ENCODE measurements at places on chromosomes 13 and 19.
A peak's percentile ranks its signal among the peaks of the same experiment; 100 is the strongest.

DNA sequence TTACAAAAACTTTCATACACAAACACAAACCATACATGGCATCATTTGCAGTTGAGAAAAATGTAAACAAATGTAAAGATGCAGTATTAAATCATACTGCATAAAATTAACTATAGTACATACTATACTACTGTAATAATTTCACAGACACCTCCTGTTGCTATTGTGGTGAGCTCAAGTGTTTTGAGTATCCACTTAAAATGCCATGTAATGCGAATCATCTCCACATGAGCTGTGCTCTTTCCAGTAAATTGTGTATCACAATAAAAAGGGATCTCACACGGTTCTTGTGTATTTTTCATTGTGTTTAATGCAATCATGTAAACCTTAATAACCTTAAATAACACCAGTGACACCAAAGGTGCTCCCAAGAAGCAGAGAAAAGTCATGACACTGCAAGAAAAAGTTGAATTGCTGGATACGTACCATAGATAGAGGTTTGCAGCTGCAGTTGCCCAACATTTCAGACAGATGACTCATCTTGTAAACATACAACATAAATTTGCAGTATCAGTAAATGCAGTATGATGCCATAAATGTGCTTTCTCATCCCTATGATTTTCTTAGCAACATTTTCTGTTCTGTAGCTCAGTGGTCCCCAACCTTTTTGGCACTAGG lies 166.6 kb downstream of the RAP2A start:
- DNase-seq, result no peak

DNA sequence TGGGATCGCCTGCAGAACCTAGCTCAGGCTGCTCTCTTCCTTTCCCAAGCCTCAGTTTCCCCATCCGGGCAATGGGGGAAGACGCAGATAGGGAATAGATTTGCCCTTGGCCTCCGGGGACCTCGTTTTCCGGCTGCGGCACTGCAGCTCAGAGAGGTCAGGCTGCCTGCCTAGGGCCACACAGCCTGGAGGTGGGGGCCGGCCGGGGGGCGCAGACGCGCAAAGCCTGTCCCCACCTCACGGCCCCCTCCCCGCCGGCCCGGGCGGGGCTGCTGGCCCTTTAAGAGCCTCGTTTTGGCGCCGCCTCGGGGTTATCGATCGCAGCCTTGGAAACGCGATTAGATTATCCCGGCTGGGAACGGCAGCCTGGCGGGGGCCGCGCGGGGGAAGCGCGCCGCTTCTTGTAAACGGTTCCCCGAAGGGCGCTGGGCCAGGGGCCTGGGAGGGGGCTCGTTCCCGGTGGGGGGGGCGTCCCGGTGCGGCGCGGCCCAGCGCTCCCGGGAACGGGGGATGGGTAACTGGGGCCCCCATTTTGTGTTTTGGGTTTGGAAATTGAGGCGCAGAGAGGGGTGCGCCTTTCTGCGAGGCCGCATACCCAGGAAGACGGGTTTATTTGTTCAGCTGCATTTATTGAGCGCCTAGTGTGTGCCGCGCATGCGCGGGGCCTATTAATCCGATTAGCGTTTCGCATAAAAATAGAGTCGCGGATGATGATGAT lies 23.4 kb upstream of the TCF3 start:
- peak; percentile 59 for DNase-seq

DNA sequence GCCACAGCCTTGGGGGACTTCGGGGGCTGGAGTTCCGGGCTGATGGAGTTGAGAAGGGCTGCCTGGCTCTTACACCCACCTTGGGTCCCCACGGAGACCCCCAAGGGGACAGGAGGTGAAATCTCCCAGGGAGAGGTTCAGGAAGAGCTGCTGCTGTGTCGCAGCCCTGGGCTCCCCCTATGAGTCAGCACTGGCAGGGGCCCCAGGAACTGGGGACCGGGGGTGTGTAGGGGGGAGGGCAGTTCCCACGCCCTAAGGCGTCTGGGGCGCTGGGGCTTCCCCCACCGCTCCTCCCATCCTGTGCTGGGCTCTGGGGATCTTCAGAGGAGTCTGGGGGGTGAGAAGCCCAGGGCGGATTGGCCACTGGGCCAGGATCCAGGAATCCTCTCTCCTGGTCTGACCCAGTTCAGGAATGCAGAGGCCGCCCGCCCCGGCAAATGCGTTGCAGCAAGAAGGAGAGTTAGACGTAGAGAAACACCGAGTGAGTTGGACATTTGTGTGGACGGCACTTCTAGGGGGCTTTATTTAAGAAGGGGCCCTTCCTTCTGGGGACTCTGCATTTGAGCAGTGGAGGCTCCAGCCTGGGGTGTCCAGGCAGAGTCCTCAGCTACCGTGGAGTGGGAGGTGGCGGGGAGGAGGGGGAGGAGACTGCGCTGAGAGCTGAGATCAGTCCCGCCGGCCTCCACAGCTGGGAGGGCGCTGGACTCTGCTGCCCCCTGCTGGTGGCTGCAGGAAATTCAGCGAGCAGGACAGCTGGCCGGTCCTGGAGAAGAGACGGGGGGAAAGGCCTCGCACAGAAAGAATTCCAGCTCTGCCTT lies 15.0 kb upstream of the NANOS3 start:
- peak; percentile 97 for DNase-seq

GRCh38 chr19:23788411-23788810 lies 29.7 kb upstream of the ZNF681 start:
- DNase-seq, result no peak

DNA sequence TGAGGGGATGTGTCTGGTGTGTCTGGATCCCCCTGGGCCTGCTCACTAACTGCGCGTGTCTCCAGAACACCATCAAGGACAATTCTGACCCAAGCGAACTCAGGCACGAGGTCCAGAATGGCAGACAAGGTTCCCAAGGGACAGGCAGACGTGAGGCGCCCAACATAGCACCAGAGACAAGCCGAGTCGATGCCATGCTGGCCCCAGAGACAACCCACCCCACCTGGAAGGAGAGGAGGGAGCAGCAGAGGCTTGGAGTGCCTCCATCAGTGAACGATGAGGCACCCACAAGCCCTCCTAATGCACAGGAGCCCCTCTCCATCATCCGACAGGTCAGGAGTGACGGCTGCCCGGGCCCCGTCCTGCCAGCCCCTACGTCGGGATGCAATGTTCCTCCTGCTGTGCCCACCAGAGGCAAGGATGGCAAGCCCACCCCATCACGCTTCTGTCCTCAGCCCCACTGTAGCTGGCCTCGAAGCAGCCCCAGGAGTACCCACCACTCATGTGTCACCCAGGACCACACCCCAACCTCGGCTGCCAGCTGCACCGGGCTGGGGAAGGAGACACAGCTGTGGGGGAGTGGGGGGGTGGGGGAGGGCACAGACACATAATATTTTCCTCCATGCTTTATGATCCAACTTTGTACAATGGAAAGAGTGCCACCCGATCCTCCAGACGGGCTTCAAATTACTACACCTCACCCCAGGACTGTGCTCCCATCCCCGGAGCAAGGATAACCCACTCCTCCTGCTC lies 11.8 kb downstream of the AP3D1 start:
- no peak for DNase-seq

DNA sequence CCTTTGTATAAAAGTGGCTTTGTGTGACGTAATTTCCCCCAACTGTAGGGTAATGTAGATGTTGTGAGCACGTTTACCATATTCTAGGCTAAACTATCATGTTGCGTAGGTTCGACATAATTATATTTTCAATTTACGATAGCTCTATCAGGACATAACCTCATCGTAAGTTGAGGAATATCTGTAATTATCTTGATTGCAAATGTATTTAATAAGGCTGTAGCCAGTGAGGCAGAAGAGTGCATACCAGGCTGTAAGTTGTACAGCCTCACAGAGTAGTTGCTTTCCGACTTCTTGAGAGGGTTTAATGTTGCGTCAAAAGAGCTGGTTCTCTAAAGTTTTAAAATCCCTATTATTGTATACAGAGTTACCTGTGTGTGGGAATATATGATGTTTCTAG lies 839.4 kb upstream of the GPC6 start:
- no peak for DNase-seq

GRCh38 chr19:4966591-4966990 lies 2.3 kb upstream of the KDM4B start:
- no peak for DNase-seq

GRCh38 chr19:13689085-13689484 lies 75.2 kb upstream of the MRI1 start:
- no peak for DNase-seq

DNA sequence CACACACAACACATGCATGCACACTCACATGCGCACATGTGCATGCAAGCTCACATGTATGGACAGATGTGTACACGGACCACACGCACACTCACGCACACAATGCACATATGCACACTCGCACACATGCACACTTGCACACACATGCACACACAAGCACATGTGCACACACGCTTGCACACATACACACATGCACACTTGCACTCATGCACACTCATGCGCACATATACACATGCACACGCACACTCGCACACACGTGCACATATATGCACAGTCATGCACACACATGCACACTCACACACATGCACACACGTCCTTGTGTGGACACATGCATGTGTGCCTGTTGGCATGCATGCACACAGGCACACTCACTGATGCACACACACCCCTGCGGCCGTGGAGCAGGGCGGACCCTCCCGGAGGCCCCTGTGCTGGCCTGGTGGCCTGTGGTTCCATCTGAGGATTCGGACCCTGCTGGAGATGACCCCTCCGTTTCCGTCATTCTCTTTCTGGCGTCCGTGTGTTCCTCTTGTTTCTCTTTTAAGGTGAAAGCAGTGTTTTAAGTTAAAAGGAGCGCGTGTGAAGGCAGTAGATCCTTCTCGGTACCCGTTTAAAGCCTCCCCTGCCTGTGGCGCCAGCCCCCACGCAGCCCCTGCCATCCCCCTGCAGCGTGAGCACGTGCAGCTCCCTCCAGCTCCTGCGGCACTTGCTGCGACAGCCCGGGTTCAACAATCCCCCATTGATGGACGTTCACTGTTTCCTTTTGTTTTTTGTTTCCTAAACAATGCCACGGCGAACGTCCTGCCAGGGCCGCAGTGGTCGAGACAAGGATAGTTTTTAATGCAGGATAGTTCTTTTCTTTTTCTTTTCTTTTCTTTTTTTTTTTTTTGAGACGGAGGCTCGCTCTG lies 5.6 kb downstream of the NDUFS7 start:
- no peak for DNase-seq

DNA sequence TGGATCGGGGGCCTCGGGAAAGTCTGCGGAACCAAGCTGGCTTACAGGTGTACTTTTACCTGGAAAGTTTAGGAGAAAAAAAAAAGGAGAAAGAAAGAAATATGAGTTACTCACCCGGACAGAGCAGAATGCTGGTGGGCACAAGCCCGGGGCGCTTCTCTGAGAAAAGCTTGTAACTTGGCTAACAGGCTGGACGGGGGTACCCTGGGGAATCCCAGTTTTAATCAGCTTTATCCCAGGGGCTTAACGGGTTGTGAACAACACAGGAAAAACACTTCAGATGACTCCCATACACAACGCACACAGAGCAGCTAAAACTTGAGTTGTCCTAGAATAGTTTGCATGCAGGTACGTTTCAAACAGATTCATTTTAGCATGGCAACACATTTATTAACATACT lies 37.3 kb downstream of the KLF2 start:
- no peak for DNase-seq

DNA sequence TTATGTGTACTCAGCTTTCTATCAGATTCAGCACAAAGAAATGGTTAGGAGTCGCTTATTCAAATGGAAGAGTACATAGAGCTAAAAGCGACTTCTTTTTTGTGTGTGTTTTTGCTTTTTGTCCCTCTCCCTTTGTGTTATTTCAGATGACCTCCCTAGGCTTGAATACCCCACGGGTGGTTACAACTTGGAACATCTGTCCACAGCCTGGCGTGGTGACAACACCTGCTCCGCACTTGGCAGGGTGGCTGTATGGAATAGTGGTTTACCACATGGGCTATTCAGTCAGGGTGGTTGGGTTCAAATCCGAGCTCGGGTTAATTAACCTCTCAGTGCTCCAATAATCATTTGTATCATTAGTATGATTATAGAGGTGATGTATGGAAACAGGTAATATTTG lies 151.6 kb upstream of the FREM2 start:
- DNase-seq, result no peak

DNA sequence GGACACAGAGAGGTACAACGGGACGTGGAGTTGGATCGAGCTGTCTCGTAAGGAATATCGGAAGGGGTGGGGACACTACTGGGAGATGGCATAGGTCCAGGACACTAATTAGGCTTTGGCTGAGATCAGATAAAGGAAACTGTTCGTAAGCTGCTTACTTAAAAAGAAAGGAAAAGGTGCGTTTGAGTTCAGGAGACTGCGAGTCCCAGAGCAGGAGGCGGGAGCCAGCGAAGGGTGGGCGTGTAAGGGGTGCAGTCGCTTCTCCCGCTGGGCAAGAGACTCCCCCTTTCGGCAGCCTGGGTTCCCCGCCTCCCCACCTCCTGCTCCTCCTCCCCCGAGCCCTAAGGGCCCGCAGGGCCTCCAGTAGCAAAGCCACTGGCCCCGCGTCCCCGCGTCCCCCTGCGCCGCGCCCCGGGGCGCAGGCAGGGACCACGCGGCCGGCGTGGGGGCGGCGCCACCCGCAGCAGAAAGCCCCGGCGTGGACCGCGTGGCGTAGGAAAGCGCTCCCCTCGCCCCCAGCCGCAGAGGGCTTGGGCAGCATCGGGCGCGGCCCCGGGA lies 547 bp downstream of the ABCC4 start:
- peak; percentile 55 for DNase-seq

- DNase-seq, result no peak
These were observed 2.4 kb downstream of the SAE1 start for GRCh38 chr19:47133021-47133471.

GRCh38 chr19:46126086-46126580 lies 1.6 kb upstream of the IGFL3 start:
- no peak for DNase-seq

GRCh38 chr13:27666951-27667350 lies 45.3 kb downstream of the POLR1D start:
- no peak for DNase-seq

DNA sequence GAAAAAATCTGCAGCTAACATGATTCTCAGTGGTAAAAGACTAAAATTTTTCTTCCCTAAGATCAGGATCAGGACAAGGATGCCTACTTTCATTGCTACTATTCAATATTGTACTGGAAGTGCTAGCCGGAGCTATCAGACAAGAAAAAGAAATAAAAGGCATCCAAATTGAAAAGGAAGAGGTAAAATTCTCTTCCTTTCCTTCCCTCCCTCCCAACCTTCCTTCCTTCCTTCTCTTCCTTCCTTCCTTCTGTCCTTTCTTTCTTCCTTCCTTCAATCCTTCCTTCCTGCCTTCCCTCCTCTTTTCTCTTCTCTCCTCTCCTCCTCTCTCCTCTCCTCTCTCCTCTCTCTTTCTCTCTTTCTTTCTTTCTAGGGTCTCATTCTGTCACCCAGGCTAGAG lies 26.7 kb upstream of the LRP3 start:
- DNase-seq, result no peak

- no peak for DNase-seq
These were observed 57.9 kb downstream of the LNX2 start for GRCh38 chr13:27562457-27562856.

GRCh38 chr19:20481736-20482135 lies 83.8 kb downstream of the ZNF737 start:
- DNase-seq, result no peak

DNA sequence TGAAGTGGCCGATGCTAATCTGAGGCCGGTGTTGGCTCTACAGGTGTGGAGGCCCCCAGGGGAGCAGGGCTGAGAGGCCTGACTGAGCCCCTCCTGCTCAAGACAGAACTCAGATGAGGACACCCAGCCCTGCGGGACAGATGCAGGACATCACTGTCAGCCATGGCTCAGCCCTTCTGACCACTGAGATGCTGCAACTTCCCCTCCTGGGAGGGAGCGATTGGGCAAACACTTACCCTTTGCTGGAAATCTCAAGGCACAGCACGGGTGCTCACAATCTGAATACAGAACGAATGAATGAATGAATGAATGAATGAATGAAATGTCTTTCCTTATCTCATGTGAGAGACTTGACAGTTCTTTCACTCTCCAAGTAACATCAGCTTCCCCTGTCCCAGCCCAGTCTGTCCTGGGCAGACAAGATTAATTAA lies 3.5 kb upstream of the SIGLEC7 start:
- DNase-seq, result no peak

Data from islet precursor cell (in vitro differentiated cells).